Left ventricle myocardium inferior (tissue), 1 donor: ENCODE measurements at places on chromosomes 13 and 19. TPM values are rescaled to one million over a fixed set of nuclear protein-coding genes. Genes with fewer than 3 reads are reported as not detected.

The ATP4B gene
- not detected for total RNA-seq

DNA sequence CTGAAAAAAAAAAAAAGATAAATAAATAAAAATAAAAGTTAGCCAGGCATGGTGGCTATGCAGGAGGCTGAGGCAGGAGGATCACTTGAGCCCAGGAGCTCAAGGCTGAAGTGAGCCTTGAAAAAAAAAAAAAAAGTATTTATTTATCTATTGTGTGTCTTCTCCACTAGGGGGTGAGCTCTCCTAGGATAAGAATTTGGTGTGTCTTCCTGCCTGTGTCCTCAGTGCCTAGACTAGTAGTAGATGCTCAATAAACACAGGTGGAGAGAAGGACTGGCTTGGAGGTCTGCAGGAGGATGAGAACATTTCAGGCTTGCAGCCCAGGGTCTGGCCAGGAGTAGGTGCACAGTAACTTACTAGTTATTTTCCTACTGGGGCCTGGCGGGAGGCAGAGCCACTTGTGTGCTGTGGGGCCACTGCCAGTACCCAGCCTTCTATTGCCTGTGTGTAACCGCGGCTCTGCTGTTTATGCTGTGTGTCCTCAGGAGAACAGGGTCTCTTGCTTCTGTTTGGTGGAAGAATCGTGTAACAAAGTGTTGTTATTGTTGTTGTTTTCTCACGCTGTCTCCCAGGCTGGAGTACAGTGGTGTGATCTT is 5.4 kb downstream of the LMTK3 start:
- peaks cover 41% of the 10 kb centered on the region for H3K27me3 ChIP-seq
- DNase-seq, result no peak
- H3K4me3 ChIP-seq, result no peak overlapping the region

DNA sequence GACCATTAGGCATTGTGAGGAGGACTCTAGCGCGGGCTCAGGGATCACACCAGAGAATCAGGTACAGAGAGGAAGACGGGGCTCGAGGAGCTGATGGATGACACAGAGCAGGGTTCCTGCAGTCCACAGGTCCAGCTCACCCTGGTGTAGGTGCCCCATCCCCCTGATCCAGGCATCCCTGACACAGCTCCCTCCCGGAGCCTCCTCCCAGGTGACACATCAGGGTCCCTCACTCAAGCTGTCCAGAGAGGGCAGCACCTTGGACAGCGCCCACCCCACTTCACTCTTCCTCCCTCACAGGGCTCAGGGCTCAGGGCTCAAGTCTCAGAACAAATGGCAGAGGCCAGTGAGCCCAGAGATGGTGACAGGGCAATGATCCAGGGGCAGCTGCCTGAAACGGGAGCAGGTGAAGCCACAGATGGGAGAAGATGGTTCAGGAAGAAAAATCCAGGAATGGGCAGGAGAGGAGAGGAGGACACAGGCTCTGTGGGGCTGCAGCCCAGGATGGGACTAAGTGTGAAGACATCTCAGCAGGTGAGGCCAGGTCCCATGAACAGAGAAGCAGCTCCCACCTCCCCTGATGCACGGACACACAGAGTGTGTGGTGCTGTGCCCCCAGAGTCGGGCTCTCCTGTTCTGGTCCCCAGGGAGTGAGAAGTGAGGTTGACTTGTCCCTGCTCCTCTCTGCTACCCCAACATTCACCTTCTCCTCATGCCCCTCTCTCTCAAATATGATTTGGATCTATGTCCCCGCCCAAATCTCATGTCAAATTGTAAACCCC is 2.8 kb upstream of the CEACAM5 start:
- H3K4me1 ChIP-seq, result no peaks in the 10 kb centered on the region
- no peak overlapping the region for H3K4me3 ChIP-seq
- no peaks in the 10 kb centered on the region for H3K36me3 ChIP-seq

DNA sequence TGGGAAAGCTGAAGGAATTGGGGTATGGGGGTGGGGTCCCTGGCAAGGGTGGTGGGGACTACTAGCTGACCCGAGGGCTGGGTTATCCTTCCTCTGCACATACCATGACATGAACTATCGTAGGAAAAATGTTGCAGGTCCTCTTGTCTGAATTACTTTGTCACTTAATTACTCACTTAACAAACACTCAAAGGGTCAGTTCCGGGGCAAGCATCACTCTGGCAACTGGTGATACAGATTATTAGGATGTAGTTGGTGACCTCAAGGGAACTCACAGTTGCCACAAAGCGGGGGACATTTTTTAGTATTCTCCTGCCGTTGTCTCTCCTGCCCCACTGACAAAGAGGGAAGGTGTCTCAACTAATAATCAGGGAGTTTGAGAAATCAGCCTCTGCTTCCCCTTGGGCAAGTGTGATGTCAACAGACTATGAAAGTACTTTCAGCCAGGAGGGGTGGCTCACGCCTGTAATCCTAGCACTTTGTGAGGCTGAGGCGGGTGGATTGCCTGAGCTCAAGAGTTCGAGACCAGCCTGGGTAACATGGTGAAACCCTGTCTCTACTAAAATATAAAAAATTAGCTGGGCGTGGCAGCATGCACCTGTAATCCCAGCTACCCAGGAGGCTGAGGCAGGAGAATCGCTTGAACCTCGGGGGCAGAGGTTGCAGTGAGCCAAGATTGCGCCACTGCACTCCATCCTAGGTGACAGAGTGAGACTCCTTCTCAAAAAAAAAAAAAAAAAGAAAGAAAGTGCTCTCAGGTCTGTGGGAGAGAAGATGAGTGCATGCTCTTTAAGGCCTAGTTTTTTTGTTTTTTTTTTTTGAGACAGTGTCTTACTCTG is 10.3 kb downstream of the DNAJB1 start:
- H3K4me3 ChIP-seq, result no peak overlapping the region
- no peak overlapping the region for H3K27ac ChIP-seq
- no peaks in the 10 kb centered on the region for H3K36me3 ChIP-seq

The PLA2G4C gene
- 35.3 TPM for total RNA-seq

The PSG7 gene
- not detected for total RNA-seq

- no peak overlapping the region for H3K4me3 ChIP-seq
- no peak overlapping the region for H3K27ac ChIP-seq
- H3K27me3 ChIP-seq, result no peaks in the 10 kb centered on the region
These were observed 81.4 kb downstream of the RAB20 start for GRCh38 chr13:110480161-110480560.

GRCh38 chr13:98474292-98474691 is 102.6 kb downstream of the STK24 start:
- no peak overlapping the region for H3K4me3 ChIP-seq
- no peaks in the 10 kb centered on the region for H3K27me3 ChIP-seq
- peak overlapping the region; percentile 78 for H3K27ac ChIP-seq
- DNase-seq, result no peak

- DNase-seq, result no peak
- no peak overlapping the region for H3K27ac ChIP-seq
- no peaks in the 10 kb centered on the region for H3K36me3 ChIP-seq
- no peaks in the 10 kb centered on the region for H3K4me1 ChIP-seq
- no peak overlapping the region for H3K4me3 ChIP-seq
- H3K27me3 ChIP-seq, result peaks cover 28% of the 10 kb centered on the region
These were observed 21.3 kb upstream of the ZNF599 start for GRCh38 chr19:34794066-34794960.

DNA sequence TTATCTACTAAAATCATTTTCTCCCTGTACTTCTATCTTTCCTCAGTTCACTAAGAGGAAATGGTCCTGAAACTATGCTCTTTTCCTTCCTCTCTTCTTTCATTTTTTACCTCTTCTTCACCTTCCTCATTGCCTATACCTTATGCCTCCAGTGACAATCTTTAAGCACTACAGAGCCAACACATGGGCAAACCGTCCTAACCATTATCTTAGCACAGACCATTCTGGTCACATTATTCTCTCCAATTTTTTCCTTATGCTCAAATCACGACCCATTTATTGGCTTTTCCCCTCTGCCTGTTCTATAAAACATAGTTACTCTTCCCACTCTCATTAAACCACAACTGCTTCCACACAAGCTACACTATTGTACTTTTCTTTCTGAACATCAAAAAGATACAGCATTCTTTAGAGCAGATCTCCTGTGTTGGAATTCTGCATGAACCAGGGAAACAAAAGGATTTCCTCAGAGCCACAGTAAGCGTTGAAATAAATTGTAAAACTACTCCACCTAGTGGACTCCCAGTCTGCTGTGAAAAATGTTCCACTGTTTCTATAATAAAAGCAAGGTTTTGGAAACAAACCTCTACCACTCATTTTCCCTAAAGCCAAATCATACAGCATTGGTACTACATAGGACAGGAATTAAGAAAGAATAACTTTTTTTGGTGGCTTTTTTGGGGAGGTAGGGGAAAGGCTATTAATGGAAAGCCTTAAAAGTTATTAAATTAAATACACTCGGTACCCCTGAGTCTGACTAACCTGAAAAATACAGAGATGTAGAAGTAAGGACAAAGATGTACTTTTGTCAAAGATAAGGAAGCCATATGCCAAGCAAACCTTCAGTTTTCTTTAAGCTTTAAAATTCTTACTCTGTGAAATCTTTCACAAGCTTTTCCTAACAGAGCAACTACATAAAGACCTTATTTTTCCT is 19.5 kb downstream of the NUFIP1 start:
- peaks cover 35% of the 10 kb centered on the region for H3K4me1 ChIP-seq
- no peak overlapping the region for H3K4me3 ChIP-seq
- H3K36me3 ChIP-seq, result peaks cover 10% of the 10 kb centered on the region
- DNase-seq, result no peak
- no peak overlapping the region for H3K27ac ChIP-seq

The C2CD4C gene
- 0.63 TPM for total RNA-seq

DNA sequence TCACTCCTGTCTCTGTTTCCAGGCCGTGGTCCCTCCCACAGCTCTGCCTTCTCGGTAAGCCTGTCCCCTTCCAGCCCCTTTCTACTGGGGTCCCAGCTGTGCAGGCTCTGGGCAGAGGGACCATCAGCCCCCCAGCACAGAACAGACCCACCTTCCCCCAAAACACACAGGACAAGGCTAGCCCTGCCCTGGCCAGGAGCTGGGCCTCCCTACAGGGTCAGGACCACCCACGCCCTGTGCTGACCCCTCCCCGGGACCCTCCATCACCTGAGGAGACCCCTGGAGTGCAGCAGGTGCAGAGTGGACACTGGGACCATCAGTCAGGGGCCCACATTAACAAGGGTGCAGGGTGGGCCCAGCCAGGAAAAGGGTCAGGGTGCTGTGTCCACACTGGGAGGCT is 13.9 kb downstream of the CEACAM3 start:
- no peak for DNase-seq
- H3K27ac ChIP-seq, result peak overlapping the region; percentile 27
- peaks cover 83% of the 10 kb centered on the region for H3K27me3 ChIP-seq

- no peaks in the 10 kb centered on the region for H3K27me3 ChIP-seq
- no peak overlapping the region for H3K27ac ChIP-seq
- DNase-seq, result no peak
- peaks cover 2% of the 10 kb centered on the region for H3K4me1 ChIP-seq
- H3K36me3 ChIP-seq, result no peaks in the 10 kb centered on the region
These were observed 33.7 kb downstream of the SIAH3 start for GRCh38 chr13:45817833-45818232.

DNA sequence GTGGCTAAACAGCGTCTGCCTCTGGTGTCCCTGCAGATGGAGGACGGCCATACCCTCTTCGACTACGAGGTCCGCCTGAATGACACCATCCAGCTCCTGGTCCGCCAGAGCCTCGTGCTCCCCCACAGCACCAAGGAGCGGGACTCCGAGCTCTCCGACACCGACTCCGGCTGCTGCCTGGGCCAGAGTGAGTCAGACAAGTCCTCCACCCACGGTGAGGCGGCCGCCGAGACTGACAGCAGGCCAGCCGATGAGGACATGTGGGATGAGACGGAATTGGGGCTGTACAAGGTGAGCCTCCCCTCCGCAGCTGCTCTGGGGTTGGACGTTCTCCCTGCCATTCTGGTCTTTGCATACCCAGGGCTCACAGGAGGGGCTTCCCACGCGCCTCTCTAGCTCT is 19.9 kb downstream of the UHRF1 start:
- no peaks in the 10 kb centered on the region for H3K36me3 ChIP-seq
- DNase-seq, result no peak
- no peak overlapping the region for H3K4me3 ChIP-seq

DNA sequence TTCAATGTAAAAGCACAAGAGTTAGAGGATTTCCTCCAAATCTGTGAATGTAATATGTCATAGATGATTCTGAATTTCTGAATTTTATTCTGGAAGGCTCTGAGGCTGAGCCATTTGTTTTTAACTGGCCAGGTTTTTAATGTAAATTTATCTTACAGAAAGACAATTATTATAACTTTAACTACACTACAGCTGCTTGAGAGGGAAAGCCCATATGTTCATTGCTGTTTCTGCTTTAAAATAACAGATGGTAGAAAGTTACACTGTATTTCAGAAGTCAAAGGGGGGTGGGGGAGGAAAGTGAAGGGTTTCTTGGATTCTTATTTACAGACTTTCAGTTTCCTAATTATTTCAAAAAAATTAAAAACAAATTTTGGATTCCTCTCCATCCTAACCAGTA is 62.8 kb downstream of the DNAJC15 start:
- no peak for DNase-seq
- no peak overlapping the region for H3K4me3 ChIP-seq
- no peaks in the 10 kb centered on the region for H3K27me3 ChIP-seq
- peaks cover 9% of the 10 kb centered on the region for H3K4me1 ChIP-seq
- peaks cover 17% of the 10 kb centered on the region for H3K36me3 ChIP-seq

DNA sequence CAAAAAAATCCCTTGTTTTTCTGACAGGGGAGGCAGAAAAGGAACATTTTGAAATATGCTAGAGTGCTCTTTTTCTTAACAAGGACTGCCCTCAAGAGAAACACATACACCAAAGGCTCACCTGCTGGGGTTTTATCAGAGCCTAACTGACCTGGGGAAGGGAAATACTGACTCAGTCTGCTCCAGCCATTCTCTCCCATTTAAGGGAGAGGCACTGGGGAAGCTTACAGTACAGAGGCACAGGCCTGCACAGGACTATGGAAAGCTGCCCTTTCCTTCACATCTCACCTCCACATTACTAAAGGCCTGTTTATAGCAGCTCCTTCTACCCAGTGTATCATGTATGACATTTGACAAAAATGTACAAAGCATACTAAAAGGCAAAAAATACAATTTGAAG is 30.3 kb downstream of the TNFRSF19 start:
- H3K36me3 ChIP-seq, result peaks cover 17% of the 10 kb centered on the region
- no peaks in the 10 kb centered on the region for H3K27me3 ChIP-seq
- H3K4me3 ChIP-seq, result no peak overlapping the region
- no peaks in the 10 kb centered on the region for H3K4me1 ChIP-seq

The ZNF677 gene
- 25.2 TPM for total RNA-seq
